ENCODE measurements at places on chromosomes 11 and 22. TPM values are rescaled to one million over a fixed set of nuclear protein-coding genes. Genes with fewer than 3 reads are reported as not detected.

CD6 gene
- total RNA-seq, result 0.20 TPM

MYO7A gene
- 4.6 TPM for total RNA-seq

GPHA2 gene
- not detected for total RNA-seq

CLDN5 gene
- 25.5 TPM for total RNA-seq

MMP3 gene
- total RNA-seq, result not detected

TRPM5 gene
- total RNA-seq, result not detected

OR52K1 gene
- not detected for total RNA-seq

CYTH4 gene
- total RNA-seq, result 6.2 TPM

NLRP14 gene
- total RNA-seq, result not detected

JAM3 gene
- total RNA-seq, result 18.3 TPM

MISFA gene
- total RNA-seq, result 10.3 TPM

TBX10 gene
- 0.37 TPM for total RNA-seq

RASGRP2 gene
- total RNA-seq, result 44.5 TPM

GRCh38 chr11:19393941-19394340 lies 153.2 kb upstream of the E2F8 start:
- DNase-seq, result no peak

GRCh38 chr22:45422237-45422983 lies 8.9 kb downstream of the RIBC2 start:
- no peak for DNase-seq

- no peak for DNase-seq
Measured at GRCh38 chr22:42056757-42057511, 13.7 kb downstream of the NAGA start.

GRCh38 chr11:29435421-29435820 lies 581.4 kb downstream of the KCNA4 start:
- no peak for DNase-seq

GRCh38 chr22:26707581-26707980 lies 50.2 kb downstream of the MIAT start:
- DNase-seq, result no peak

GRCh38 chr22:28734393-28734792 lies 7.2 kb downstream of the CHEK2 start:
- DNase-seq, result no peak

GRCh38 chr11:85710917-85711316 lies 24.9 kb upstream of the CCDC89 start:
- no peak for DNase-seq

GRCh38 chr11:8794677-8795103 lies 112.1 kb downstream of the RPL27A start:
- peak; percentile 56 for DNase-seq

DNA sequence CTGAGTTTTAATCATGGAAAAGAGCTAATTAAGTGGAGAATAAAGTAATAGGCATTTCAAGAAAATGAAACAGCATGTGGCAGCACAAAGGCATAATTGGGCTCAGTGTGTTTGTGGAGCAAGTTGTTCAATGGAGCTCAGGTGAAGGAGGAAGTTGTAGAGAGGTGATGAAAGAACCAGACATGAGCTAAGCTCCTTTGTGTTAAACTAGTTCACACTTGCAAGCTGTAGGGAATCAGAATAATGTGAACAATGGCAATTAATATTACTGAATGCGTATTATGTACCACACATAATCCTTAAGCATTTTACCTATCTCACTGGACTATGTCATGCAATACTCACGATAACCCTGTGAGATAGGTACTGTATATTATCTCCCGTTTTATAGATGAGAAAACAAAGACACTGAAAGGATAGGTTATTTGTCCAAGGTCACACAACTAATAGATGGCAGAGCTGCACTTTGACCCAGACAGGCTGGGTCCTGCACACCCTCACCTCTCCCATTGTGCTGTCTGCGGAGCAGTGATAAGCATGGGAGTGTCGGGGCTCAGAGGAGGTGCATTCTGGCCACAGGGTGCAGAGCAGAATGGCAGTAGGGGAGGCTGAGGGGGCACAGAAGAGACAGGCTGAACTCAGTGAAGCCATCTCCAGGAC lies 8.9 kb downstream of the OLFML1 start:
- no peak for DNase-seq

- DNase-seq, result no peak
Measured at GRCh38 chr11:77993902-77994301, 566 bp downstream of the INTS4 start.

- no peak for DNase-seq
Measured at GRCh38 chr22:38696606-38697424, 3.9 kb downstream of the JOSD1 start.

GRCh38 chr22:48450188-48450825 lies 1377.4 kb downstream of the BRD1 start:
- no peak for DNase-seq

- no peak for DNase-seq
Measured at GRCh38 chr22:32874976-32875375, 73.5 kb downstream of the TIMP3 start.

DNA sequence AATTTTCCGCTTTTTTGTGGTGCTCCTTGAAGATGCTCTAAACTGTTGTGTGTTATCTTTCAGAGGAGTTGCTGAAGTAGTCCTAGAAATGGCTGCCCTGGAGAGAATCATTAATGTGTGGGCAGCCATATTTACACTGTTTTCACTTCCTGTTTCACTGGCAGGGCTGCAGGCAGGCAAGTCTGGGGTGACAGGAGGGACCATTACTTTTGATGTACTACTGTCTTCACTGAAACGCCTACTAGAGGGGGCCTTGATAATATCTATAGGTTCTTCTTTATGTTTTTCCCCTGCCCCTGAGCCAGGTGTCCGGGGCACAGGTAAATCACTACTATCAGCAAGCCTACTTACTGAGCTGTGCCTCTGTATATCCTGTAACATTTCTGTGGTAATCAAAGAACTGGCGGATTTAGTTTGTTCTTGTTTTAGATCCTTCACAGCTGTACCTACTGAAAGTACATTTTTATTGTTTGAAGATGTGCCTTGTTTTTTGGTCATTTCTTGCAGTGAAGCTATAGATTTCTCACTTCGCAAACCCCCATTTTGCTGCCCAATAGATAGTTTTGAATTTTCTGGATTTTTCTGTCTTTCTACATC lies 39.7 kb downstream of the ACAT1 start:
- DNase-seq, result no peak

- DNase-seq, result no peak
Measured at GRCh38 chr11:129453293-129453721, 77.7 kb downstream of the BARX2 start.

DNA sequence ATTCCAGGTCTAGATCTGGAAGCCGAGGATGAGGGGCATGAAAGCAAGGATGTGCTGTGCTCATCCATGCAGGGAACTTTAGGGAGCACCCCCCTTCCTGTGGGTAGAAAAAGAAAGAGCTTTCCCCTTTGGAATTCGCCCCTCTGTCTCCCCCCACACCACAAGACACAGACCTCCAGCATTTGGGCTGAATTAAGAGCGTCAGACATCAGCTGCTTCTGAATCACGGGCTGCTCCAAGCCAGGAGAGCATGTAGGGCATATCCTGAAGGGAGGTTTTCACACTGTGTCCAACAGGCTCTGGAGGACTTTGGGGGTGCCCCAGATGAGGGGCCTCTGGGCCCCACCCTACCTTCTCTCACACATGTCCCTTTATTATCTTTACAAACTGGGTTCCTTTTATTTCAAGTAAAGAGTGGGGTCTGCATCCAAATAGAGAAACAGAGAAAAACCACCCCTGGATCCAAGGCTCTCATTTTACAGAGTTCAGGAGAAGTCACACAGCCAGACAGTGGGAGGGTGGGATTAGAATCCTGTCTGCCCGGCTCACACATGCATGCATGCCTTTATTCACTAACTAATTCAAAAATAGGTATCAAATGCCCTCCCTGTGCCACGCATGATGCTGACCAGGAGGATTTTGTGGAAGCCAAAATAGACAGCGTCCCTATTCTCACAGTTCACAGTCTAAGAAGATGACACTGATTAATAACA lies 52.8 kb downstream of the LRRC32 start:
- no peak for DNase-seq

GRCh38 chr11:74754507-74755252 lies 6.0 kb downstream of the RNF169 start:
- DNase-seq, result no peak

DNA sequence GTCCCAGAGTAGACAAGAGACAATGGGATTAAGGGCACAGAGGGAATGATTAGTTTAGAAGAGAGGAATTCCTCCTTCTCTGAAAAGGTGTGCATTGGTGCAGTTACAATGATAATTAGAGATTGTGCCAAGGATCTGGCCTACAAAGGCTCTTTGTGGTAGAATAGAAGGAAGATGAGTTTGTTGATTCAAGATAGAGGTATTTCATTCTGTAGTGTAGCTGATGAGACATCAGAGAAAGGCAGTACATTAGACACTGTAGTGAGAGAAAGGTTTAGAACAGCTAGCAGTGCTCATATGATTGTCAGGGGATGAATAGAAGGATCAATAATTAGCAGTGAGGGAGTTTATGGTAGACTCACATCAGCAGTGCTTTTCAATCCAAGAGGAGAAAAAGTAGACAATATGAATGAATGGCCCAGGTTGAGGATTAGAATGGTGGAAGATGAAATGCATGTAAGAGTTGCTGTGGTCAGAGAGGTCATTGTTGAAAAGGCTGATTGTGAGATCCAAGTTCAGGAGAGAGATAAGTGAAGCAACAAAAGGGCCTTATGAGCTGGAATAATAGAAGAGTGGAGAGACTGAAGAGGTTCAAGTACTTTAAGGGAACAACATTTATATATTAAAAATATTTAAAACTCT lies 28.9 kb downstream of the SIK2 start:
- DNase-seq, result no peak

GRCh38 chr11:116730601-116731000 lies 42.2 kb downstream of the BUD13 start:
- DNase-seq, result peak; percentile 52

DNA sequence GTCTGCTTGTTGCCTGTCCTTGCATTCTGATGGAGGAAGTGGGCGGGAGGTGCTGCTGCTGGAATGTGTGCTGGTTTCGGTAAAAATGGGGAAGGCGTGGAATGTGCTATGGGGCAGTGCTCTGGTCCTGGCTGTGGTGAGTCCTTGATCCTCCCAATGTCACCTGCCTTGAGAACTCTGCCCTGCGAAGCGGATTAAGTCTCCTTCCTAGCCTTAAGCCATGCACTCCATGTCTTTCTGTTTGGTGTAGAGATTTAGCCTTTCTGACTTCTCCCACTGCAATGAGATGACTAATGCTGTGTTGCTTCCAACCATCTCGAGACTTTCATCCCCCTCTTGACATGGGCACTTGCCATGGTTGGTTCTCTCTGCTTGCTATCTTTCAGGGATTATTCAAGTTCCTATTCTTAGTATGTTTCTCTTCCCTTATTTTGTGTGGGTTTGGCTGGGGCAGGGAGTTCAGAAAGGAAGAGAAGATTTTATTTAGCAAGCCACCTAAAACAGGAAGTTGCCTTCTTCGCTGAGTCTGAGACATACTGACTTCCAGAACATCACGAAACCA lies 687.9 kb downstream of the NTM start:
- no peak for DNase-seq

- no peak for DNase-seq
Measured at GRCh38 chr11:71250523-71251150, 1.7 kb downstream of the SHANK2 start.

- no peak for DNase-seq
Measured at GRCh38 chr11:9817191-9817590, 153.3 kb downstream of the SWAP70 start.

GRCh38 chr22:24442352-24442744 lies 14.9 kb downstream of the ADORA2A start:
- DNase-seq, result no peak

DNA sequence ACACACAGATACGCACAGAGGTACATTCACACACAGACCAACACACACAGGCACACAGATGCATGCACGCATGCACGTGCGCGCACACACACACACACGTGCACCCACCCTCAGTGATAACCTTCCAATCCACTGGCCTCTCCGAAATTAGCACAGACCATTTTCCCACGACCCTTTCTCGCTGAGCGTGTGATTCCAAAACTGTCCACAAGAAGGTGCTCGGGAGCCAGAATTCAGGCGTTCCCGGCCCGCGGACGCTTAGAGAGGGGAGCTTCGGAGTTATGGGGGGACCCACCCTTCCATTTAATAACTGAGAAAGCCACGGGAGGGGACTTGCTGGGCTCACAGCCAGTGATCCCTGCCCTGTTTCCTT lies 33.8 kb upstream of the SLC35C1 start:
- DNase-seq, result peak; percentile 78
